ENCODE measurements at places on chromosomes 13 and 19. TPM values are rescaled to one million over a fixed set of nuclear protein-coding genes. Genes with fewer than 3 reads are reported as not detected.

The DMKN gene
- polyA plus RNA-seq = 96.7 TPM

The IL12RB1 gene
- 0.13 TPM for polyA plus RNA-seq

The VAV1 gene
- polyA plus RNA-seq = 1.6 TPM

The CNN1 gene
- polyA plus RNA-seq = 3.8 TPM

The SEMA6B gene
- 4.2 TPM for polyA plus RNA-seq

The JAK3 gene
- 4.4 TPM for polyA plus RNA-seq

The TEKTIP1 gene
- 3.9 TPM for polyA plus RNA-seq

The HSH2D gene
- 1.1 TPM for polyA plus RNA-seq

The ERICH4 gene
- 5.2 TPM for polyA plus RNA-seq

The SIAH3 gene
- 2.8 TPM for polyA plus RNA-seq

DNA sequence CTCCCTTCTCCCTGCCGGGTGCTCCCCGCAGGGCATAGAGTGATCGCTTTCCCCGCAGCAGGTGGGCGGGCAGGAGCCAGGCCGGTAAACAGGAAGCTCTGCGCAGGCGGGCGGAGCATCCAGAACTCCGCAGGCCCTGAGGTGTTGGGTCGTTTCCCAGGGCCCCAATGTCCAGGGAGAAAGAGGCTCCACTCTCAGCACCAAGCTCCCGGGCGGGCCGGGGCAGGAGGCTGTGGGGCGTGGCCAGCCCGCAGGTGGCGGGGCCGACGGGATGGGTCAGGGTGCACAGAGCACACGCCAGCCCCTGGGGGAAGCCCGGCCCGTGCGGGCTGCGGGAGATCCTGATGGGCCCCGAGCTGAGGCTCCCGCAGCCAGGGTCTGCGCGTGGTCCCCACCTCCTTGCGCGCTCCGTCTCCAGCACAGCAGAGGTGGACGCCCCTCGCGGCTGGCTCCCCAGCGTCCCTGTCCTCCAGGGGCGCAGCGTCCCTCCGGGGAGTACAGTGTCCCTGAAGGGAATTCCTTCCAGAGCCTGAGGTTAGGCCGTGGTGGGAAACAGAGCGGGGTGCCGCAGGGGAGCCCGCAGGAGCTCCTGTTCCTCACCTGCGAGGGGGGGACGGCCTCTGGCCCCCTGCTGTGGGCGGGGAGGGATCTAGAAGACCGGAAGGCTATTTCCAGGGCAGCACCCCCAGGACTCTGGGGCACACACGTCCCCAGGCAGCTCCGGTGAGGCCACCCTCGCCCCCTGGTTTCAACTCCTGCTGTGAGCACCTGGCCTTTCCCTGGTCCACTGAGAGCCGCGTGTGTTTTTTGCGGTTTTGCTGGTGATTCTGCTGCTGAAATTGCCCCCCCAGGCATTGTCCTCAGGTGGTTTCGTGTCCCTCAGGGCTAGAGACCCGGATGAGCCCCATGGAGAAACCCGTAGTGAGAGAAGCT, 12.2 kb downstream of the PIP5K1C start:
- DNase-seq = no peak

- no peak for DNase-seq
Observed at GRCh38 chr19:27709496-27709895, 1503.5 kb downstream of the UQCRFS1 start.

- no peak for DNase-seq
Observed at GRCh38 chr13:76086729-76087128, 450.6 kb downstream of the LMO7 start.

DNA sequence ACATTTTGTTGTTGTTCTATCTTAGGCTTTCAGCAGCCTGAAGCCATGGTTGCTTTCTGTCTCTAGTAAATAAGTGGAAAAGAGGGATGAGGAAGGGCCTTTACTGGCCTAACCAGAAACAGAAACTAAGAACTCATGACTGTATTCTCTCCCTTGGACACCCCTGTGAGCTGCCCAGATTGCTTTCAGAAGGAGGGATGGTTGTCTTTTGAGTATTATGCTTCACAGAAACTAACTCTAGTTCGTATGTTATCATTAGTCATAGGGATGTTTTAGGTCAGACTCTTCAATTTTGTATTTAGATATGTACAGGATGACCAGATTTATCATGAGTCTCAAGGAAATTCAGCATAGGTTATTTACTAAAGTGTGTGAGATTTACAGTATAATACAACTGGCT, 17.5 kb downstream of the BORA start:
- no peak for DNase-seq

DNA sequence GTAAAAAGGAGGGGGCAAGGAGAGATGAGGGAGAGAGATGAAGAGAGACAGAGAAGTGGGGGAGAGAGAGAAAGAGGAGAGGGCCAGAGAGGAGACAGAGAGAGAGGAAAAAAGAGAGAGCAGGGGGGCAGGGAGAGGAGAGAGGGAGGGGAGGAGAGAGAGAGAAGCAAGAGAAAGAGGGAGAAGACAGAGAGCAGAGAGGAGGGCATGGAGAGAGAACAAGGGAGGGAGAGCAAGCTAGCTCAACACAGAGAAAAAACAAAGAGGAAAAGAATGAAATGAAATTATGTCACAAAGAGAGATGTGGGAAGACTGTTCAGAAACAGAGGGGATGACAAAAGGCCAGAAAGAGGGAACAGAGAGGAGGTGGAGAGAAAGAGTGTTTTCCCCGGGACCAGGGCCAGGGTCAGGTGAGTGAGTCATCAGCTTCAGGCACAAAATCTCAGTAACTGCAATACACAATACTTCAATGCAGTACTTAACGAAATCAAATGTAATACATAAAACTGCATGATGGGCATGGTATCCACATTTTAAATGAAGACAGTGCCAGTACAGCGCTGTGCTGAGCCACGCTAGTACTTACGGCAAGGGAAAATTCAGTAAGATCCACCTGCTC, 4.8 kb downstream of the KLK7 start:
- DNase-seq = no peak

DNA sequence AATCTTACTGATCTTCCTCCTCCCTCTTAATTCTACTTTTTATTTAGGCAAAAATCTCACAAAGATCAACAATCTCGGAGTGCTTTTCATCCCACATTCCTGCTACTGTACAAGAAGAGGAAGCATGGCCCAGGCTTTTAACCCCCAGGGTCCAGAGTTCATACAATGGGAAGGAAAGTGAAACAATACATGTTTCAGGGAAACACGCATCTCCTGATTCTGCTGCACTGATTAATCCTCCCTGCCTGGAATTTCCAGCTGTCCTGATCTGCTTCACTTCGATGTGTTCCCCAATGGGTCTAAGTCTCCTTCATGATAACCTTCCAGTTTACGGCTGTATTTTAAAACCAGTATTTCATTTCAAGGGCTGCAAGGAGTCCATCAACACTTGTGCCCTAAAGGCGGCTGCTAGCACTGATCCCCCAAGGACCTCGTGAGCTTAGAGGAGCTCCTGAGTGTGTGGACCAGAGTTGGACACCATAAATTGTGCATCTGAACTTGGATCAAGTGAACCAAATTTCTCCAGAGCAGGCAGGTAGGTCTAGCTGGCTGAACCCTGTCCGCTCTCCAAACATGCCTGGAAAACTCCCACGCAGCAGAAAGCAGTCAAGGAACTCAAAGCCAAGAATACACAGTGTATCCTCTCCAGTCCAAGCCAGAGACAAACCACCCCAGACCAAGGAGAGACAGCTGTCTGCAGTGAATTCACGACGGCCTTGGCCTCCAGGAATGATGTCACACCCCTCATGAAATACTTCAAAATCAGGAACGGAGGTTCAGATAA, 44.3 kb downstream of the COL4A1 start:
- no peak for DNase-seq

GRCh38 chr13:39526499-39526898, 76.5 kb downstream of the LHFPL6 start:
- no peak for DNase-seq

DNA sequence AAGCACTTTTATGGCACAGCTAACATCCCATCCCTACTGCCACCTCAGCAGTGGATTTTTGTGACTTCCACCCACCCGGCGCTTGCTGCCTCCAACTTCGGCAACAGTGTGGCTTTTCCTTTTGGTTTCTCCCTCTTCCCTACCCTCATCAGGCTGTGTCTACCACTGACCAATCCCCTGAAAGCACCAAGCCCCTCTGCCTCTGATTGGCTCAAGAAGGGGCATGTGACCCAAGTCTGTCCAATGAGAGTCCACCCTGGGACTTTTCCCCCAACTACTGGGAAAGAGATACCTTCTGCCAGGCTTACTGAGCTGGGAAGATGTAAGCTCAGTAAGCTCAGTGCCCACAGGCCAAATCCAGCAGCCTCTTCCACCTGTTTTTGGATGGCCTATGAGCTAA, 5.8 kb downstream of the SMIM7 start:
- no peak for DNase-seq

DNA sequence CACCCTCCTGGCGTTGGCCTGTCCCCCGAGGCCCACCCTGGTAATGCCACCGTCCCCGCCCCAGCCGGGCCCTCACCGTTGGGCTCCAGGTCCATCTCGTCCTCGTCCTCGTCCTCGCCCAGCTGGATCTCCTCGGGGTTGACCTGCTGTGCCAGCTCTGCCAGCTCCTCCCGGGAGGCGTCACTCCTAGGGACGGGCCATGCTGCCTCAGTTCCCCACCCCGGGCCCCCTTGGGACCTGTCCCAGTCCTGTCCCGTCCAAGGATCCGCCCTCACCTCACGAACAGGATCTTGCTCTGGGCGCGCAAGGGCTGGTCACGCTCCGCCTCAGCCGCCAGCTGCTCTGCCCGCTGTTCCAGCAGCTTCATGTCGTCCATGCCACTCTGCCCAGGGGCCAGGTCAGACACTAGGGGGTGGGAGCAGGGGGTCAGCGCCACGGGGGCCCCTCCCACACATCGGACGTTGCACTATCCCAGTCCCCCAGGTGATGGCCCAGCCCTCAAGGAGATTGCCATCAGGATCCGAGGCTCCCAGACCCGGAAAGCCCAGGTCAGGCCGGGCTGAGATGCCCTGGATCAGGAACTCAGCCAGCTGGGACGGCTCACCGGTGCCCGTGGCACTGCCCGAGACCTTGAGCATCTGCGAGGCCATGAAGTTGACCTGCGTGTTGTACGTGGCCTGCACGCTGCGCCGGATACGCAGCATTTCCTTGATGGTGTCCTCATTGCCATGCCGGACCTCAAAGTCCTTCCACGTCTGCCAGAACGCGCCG, 9.5 kb downstream of the XAB2 start:
- DNase-seq = no peak

DNA sequence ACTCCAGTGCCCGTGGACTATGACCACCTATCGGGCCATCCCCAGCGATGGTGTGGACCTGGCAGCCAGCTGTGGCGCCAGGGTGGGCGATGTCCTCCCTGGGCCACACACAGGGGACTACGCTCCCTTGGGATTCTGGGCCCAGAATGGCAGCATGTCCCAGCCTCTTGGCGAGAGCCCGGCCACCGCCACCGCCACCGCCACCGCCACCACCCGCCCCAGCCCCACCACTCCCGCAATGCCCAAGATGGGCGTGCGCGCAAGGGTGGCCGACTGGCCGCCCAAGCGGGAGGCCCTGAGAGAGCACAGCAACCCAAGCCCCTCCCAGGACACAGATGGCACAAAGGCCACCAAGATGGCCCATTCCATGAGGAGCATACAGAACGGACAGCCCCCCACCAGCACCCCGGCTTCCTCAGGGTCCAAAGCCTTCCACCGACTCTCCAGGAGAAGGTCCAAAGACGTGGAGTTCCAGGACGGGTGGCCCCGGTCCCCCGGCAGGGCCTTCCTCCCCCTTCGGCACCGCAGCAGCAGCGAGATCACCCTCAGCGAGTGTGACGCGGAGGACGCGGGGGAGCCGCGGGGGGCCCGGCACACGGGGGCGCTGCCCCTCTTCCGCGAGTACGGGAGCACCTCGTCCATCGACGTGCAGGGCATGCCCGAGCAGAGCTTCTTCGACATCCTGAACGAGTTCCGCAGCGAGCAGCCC, 142.3 kb downstream of the DPF1 start:
- DNase-seq = no peak

DNA sequence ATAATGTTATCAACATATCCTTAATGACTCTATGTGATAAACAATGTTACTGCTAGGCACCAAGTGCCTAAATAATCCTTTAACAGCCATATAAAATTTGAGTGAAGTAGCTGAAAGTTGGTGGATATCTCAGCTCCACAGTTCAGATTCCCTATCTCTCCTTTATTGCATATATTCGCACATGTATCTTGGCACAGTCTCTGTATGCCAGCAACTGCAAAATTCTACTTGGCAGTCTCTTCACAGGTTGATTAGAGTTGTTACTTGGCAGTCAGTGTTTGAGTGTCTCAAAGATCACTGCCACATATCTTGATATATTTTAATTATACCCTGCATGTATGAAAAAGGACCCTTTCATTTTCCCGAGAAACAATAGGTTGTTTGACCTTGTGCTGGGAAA, 879.3 kb downstream of the OLFM4 start:
- no peak for DNase-seq

GRCh38 chr13:49993666-49994065, 3.2 kb upstream of the TRIM13 start:
- no peak for DNase-seq
